ENCODE measurements at places on chromosomes 2 and 18.

DNA sequence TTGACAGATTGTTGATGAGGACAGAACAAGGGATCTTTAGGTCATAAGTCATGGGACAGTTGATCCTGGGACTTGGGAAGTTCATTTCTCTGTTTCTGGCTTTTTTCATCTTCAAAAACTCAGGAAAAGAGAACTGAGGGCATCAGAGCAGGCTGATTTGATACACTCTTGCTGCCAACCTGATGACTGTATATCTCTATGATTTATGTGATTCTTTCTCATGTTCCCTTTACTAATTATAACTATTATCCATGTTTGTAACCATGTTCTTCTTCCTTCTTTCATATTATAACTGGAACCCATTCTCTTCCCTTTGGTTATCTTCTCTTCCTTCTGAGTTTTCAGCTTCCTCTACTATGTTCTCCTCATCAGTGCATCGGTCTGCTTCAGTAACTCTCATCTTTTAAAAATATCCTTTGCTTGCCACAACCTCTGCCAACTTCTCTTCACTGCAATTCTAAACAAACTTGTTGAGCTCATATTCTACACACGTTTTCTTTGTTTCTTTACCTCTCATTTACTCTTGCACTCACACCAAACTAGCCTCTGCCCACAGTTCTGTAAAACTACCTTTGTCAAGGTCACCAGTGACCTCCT, 13.5 kb downstream of the RASGRP3 start:
- peaks cover 21% of the 10 kb centered on the region for H3K4me1 ChIP-seq
- peaks cover 10% of the 10 kb centered on the region for H3K36me3 ChIP-seq
- H3K4me3 ChIP-seq = no peak overlapping the region
- DNase-seq = no peak
- H3K27me3 ChIP-seq = peaks cover 4% of the 10 kb centered on the region

DNA sequence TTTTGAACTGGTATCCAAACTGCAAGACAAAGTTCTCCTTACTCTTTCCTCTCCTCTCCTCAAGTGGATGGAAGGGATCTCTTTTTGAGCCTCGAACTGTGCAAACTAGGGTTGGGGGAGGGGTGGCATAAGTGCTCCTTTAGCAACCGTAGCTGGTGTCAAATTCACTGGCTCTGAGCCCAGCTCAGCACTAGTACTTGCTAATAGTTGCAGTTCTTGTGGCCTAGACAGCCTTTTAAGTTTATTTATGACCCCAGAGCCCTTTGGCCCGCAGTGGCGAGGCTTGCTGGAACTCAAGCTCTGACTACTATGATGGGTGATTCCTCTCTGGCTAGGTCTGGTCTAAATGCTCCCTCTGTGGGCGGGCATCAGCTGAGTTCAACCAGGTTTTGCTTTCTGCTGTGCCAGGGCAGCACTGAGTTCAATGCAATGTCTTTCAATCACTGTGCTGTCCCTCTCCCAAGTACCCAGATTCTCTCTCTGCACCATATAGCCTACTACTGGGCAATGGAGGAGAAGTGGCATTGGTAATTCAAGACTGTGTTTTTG, 528.4 kb upstream of the SYT4 start:
- no peaks in the 10 kb centered on the region for H3K27me3 ChIP-seq
- no peaks in the 10 kb centered on the region for H3K4me1 ChIP-seq
- no peak overlapping the region for H3K27ac ChIP-seq
- H3K4me3 ChIP-seq = no peak overlapping the region
- no peaks in the 10 kb centered on the region for H3K36me3 ChIP-seq
- DNase-seq = no peak

DNA sequence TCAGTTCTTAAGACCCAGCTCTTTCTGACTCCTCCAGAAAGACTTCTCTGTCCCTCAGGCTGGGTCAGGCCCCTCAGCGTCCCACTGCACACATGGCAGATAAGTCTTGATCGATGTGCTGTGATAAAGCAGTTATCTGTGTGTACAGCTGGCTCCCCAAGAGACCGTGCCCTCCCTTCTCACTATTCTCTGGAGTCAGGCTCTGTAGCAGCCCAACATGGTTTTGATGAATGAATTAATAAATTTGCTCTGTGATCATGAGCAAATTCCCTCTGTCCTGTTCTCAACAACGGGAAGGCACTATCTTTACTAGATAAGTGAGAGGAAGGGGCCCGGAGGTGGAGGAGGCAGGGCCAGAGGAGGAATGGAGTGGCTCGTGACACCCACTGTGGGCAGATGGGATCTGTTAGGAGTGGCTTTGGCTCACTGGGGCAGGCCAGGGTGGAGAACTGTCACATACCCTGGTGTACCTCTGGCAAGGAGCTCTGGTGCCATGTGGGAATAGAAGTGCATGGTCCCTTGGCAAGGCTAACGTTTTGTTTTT, 48.3 kb downstream of the ZFP36L2 start:
- H3K4me1 ChIP-seq = peaks cover 59% of the 10 kb centered on the region
- peak overlapping the region; percentile 81 for H3K27ac ChIP-seq
- DNase-seq = no peak
- H3K36me3 ChIP-seq = peaks cover 24% of the 10 kb centered on the region
- no peaks in the 10 kb centered on the region for H3K27me3 ChIP-seq

DNA sequence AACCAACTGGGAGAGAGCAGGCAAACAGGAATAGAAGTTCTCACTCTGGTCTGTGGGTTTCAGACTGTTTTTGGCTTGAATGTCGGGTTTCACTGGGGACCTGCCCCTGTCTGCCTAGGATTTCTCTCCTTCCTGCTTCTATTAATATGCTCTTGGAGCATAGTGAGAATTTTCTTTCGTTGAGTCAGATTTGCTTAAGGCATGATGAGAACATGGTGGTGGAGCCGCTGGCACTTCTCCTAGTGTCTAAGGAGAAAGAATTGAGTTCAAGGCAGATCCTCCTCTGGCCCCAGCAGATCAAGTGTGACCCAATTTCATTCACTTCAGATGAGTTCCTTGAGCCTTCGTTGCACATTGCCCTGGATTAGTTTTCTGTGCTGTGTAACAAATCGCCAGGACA, 103.9 kb upstream of the HS6ST1 start:
- H3K4me1 ChIP-seq = no peaks in the 10 kb centered on the region
- peaks cover 4% of the 10 kb centered on the region for H3K27me3 ChIP-seq
- H3K4me3 ChIP-seq = no peak overlapping the region
- DNase-seq = no peak

DNA sequence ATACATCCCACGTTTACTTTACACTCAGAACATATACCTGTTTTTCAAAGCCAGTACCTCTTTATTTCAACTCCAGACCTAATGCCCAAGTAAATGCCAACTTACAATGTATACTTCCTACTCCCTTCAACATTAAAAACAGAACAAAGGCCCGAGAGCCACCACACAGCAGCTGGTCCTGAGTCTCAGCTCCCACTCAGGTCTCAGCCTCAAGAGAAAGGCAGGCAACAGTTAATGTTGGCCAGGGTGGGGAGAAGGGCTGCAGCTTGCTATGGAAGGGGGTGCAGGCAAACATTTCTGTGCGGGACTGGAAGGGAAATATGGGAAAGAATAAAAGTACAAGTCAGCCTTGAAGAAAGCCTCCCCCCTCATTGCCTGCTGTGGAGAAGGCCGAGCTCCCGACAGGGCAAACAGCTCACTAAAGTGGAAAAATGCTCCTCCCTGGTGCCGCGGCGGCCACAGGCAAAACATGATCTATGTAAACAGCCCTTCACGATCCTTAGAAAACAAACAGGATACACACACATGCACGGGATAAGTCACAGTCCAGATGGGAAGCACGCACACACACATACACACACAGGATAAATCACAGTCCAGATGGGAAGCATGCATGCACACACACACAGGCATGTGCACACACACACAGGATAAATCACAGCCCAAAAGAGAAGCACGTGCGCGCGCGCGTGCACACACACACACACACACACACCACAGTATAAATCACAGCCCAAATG, 67.4 kb downstream of the ADNP2 start:
- peaks cover 21% of the 10 kb centered on the region for H3K27me3 ChIP-seq
- no peak for DNase-seq
- H3K36me3 ChIP-seq = no peaks in the 10 kb centered on the region

DNA sequence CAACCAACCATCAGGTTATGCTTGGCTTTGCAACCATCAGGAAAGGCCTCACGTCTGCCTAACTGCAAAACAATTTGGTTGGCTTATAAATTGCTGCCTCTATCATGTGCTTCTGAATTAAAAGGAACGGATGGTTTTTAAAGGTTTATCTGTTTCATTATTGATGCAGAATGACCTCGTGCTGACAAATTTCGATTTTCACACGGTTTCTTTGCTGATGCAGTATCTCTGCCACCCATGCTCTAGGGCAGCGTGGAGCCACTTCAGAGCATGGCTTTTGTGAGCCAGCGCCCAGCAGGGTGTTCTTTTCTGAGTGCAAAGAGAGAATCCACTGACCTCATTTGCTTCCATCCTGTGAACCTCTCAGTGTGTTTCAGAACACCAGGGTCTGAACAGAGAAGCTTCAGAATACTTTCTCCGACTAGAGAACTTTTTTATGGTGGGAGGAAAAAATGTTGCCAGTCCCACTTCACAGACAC, 143.1 kb upstream of the L3MBTL4 start:
- no peaks in the 10 kb centered on the region for H3K4me1 ChIP-seq
- no peaks in the 10 kb centered on the region for H3K27me3 ChIP-seq
- H3K4me3 ChIP-seq = no peak overlapping the region
- no peaks in the 10 kb centered on the region for H3K36me3 ChIP-seq
- no peak for DNase-seq
- no peak overlapping the region for H3K27ac ChIP-seq

- no peak overlapping the region for H3K27ac ChIP-seq
- no peak overlapping the region for H3K4me3 ChIP-seq
- H3K4me1 ChIP-seq = peaks cover 47% of the 10 kb centered on the region
- no peak for DNase-seq
These were observed 5.4 kb downstream of the GCC2 start for GRCh38 chr2:108454440-108454839.

DNA sequence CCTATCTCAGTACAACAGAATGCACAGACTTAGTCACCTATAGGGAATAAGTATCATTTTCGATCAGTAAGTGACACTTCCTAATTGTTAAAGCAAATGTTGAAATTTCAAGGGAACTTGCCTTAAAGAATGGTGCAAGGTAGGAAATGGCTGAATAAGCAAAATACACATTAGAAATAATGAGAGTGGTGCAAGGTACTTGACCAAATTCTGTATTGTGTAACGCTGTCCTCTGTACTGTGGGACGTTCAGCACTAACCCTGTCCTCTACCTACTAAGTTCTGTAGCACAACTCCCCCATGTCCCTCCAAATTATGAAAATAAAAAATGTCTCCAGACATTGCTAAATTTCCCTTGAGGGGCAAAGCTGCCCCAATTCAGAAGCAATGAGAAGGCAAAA, 19.4 kb downstream of the MMADHC start:
- no peak for DNase-seq
- no peak overlapping the region for H3K27ac ChIP-seq
- H3K4me3 ChIP-seq = no peak overlapping the region
- H3K4me1 ChIP-seq = peaks cover 2% of the 10 kb centered on the region

DNA sequence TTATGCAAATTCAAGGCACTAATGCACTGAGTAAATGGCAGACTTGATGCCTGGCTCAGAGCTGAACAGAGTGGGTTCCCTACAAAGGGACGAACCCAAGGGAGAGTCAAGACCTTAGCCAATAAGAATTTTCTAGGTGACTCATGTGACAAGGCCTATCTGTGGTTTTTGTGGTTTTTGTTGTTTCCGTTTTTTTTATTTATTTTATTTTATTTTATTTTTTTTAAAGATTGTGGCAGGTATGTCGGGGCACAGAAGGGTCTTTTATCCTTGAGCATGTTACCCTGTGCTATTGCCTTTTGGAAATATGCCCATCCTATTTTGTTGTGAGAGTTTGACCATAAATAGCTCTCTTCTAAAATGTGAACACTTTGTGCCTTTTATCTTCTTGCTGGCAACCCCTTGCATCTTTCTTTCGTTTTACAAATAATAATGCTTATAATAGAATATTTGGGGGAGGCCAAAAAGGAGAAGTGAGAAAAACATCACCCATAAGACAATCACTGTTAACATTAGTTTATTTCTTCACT, 113.4 kb upstream of the AQP4 start:
- H3K36me3 ChIP-seq = no peaks in the 10 kb centered on the region
- no peak overlapping the region for H3K4me3 ChIP-seq
- no peak for DNase-seq
- H3K27me3 ChIP-seq = peaks cover under 1% of the 10 kb centered on the region
- no peaks in the 10 kb centered on the region for H3K4me1 ChIP-seq

DNA sequence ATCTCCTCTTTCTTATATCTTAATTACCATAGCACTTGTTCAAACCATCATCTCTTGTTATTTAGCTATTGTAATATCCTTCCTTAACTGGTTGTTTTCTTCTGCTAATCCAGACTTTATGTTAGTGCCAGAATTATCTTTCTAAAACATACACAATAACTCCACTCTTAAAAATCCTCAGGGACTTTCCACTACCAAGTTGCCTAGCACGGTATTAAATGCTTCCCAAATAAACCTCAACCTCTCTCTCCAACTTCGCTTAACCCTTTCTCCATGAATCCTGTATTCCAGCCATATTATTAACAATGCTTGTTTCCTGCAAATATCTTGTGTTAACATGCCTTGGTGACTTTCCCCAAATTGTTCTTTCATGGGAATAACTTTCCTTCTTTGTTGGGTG, 84.5 kb downstream of the FAM228A start:
- H3K4me3 ChIP-seq = no peak overlapping the region
- no peak for DNase-seq
- H3K27ac ChIP-seq = no peak overlapping the region
- no peaks in the 10 kb centered on the region for H3K27me3 ChIP-seq

GRCh38 chr2:31151501-31151900, 13.3 kb upstream of the GALNT14 start:
- H3K27ac ChIP-seq = no peak overlapping the region
- no peak for DNase-seq
- H3K4me3 ChIP-seq = no peak overlapping the region

GRCh38 chr2:61834893-61835292, 19.0 kb downstream of the FAM161A start:
- no peak overlapping the region for H3K4me3 ChIP-seq
- H3K4me1 ChIP-seq = no peaks in the 10 kb centered on the region
- peaks cover 7% of the 10 kb centered on the region for H3K36me3 ChIP-seq
- DNase-seq = no peak
- no peaks in the 10 kb centered on the region for H3K27me3 ChIP-seq

DNA sequence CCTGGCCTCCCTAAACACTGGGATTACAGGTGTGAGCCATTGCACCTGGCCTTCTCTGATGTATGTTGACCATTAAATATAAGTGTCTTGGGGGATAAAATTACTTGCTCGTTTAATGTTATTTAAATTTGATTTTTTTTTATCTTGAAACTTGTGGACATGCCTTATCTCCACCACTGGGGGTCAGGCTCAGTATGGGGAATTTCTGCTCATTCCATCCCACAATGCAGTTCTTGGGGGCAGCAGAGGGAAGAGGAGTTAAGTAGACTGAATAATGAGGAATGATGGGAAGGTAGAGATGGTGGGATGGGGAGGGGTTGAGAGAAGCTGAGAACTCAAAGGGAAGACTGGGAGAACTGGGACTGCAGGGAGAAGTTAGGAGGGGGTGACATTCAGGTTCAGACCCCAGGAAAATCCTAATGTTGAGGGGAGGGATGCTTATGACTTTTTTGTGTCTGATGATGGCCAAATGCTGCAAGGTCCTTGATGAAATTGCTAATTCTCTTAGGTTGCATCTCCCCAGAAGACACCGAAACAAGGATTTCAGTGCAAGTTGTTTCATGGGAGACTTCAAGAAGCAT, 174.2 kb downstream of the MIB1 start:
- H3K27me3 ChIP-seq = peaks cover 9% of the 10 kb centered on the region
- H3K4me3 ChIP-seq = no peak overlapping the region
- peaks cover 2% of the 10 kb centered on the region for H3K4me1 ChIP-seq
- DNase-seq = no peak
- no peak overlapping the region for H3K27ac ChIP-seq
- no peaks in the 10 kb centered on the region for H3K36me3 ChIP-seq

GRCh38 chr2:236674238-236674637, 104.6 kb downstream of the ACKR3 start:
- DNase-seq = no peak
- H3K36me3 ChIP-seq = no peaks in the 10 kb centered on the region
- H3K4me3 ChIP-seq = no peak overlapping the region
- H3K4me1 ChIP-seq = no peaks in the 10 kb centered on the region
- H3K27ac ChIP-seq = no peak overlapping the region

Measured in activated naive CD8-positive, alpha-beta T cell treated with anti-CD3 and anti-CD28 coated beads for 36 hours (primary cell).